ENCODE measurements at places on chromosomes 4 and X.
A peak's percentile ranks its signal among the peaks of the same experiment; 100 is the strongest.

GRCh38 chr4:61500883-61501282 lies 300.8 kb downstream of the ADGRL3 start:
- DNase-seq = no peak
- no peak overlapping the region for H3K4me3 ChIP-seq
- no peaks in the 10 kb centered on the region for H3K4me1 ChIP-seq
- peaks cover 1% of the 10 kb centered on the region for H3K36me3 ChIP-seq
- no peak overlapping the region for H3K27ac ChIP-seq

DNA sequence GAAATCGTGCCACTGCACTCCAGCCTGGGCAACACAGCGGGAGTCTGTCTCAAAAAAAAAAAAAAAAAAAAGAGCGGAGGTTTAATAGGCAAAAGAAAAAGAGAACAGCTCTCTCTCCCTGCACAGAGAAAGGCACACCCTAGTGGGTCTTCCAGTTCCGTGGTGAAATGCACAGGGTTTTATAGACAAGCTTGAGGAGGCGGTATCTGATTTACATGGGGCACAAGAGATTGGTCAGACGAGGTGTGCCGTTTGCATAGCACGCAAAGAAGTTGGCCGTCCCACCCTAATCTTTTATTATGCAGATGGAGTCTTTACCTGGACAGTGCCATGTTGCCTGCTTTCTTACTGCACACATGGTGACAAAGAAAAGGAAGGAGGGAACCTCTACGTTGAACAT lies 33.5 kb upstream of the REST start:
- no peaks in the 10 kb centered on the region for H3K4me1 ChIP-seq
- no peak for DNase-seq
- H3K27me3 ChIP-seq = no peaks in the 10 kb centered on the region
- no peak overlapping the region for H3K4me3 ChIP-seq
- no peak overlapping the region for H3K27ac ChIP-seq

GRCh38 chr4:13543839-13544605 lies at the start of gene NKX3-2:
Gene NKX3-2, minus strand, starts transcription at chr4:13544508. Its CDS starts 94 bp downstream, at chr4:13544414.
- peaks cover 23% of the 10 kb centered on the region for H3K36me3 ChIP-seq
- peak within 1 kb of the TSS; percentile 10 for H3K27ac ChIP-seq
- peaks cover 84% of the 10 kb centered on the region for H3K27me3 ChIP-seq
- no peak for DNase-seq
- H3K4me1 ChIP-seq = peaks cover 25% of the 10 kb centered on the region
- H3K4me3 ChIP-seq = peak within 1 kb of the TSS; percentile 77

DNA sequence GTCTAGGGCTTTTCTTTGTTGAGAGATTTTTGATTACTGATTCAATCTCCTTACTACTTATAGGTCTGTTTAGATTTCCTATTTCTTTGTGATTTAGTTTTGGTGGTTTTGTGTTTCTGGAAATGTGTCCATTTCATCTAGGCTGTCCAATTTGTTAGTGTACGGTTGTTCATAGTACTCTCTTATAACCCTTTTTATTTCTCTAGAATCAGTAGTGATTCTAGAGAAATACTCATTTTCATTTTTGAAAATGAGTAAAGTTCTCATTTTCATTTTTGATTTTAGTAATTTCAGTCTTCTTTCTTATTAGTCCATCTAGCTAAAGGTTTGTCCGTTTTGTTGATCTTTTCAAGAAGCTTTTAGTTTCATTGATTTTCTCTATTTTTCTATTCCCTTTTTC lies 7.5 kb downstream of the IL13RA1 start:
- peaks cover 37% of the 10 kb centered on the region for H3K27me3 ChIP-seq
- H3K27ac ChIP-seq = no peak overlapping the region
- no peaks in the 10 kb centered on the region for H3K36me3 ChIP-seq
- H3K4me3 ChIP-seq = no peak overlapping the region
- DNase-seq = no peak

DNA sequence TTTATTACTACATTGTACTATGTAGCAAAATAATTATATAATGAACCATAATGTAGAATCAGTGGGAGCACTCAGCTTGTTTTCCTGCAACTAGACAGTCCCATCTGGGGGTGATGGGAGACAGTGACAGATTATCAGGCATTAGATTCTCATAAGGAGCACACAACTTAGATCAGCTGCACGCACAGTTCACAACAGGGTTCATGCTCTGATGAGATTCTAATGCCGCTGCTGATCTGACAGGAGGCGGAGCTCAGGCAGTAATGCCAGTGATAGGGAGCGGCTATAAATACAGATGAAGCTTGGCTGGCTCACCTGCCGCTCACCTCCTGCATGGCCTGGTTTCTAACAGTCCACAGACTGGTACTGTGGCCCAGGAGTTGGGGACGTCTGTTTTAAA lies 199.2 kb downstream of the MAB21L2 start:
- no peak overlapping the region for H3K4me3 ChIP-seq
- H3K36me3 ChIP-seq = peaks cover 5% of the 10 kb centered on the region
- H3K27me3 ChIP-seq = no peaks in the 10 kb centered on the region
- no peak overlapping the region for H3K27ac ChIP-seq
- no peak for DNase-seq
- H3K4me1 ChIP-seq = peaks cover 8% of the 10 kb centered on the region
